ENCODE measurements at places on chromosomes 3 and 15. TPM values are rescaled to one million over a fixed set of nuclear protein-coding genes. Genes with fewer than 3 reads are reported as not detected.

B2M gene
- 183 TPM for total RNA-seq

DNA sequence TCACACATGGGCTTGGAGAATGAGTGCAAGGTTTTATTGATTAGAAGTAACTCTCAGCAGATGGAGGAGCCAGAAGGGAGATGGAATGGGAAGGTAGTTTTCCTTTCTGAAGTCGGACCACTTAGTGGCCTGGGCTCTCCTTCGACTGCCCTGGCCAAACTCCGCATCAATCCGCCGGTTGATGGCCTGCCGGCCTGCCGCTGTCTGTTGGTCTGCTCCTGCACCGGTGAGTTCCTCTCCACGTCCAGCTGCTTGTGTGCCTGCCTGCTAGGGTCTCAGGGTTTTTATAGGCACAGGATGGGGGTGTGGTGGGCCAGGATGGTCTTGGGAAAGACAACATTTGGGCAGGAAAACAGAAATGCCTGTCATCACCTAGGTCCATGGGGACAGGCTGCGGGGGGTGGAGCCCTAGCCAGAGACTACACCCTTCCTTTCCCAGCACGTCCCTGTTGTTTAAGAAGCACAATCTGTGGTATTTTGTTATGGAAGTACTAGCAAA is 837.0 kb downstream of the PDCD6IP start:
- DNase-seq = no peak
- H3K4me1 ChIP-seq = peaks cover 8% of the 10 kb centered on the region
- no peaks in the 10 kb centered on the region for H3K36me3 ChIP-seq
- H3K27me3 ChIP-seq = no peaks in the 10 kb centered on the region

DNA sequence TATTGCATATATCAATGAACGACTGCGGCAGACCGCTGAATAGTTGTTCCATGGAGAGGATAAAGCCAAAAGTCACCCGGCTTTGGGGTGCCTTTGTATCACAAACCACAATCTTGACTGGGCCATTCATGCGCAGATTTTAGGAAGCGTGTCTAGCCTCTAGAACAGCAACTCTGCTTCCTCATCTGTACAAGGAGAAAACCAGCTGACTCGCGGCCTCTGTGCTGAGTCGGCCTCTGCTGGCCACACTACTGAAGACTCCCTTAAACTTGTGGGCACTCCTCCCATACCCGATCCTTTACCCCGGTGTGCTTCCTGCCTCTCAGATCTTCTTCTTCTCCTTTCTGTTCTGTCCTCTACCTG is 872 bp downstream of the DLEC1 start:
- no peaks in the 10 kb centered on the region for H3K36me3 ChIP-seq
- H3K27ac ChIP-seq = no peak overlapping the region
- peak overlapping the region; percentile 58 for H3K4me3 ChIP-seq
- peak; percentile 64 for DNase-seq

BCHE gene
- total RNA-seq = 0.73 TPM

GRCh38 chr15:35308802-35309201 is 223.7 kb upstream of the NANOGP8 start:
- H3K27ac ChIP-seq = no peak overlapping the region
- no peaks in the 10 kb centered on the region for H3K27me3 ChIP-seq
- no peak overlapping the region for H3K4me3 ChIP-seq
- H3K36me3 ChIP-seq = no peaks in the 10 kb centered on the region
- no peak for DNase-seq

GRCh38 chr15:94547711-94548110 is 316.4 kb downstream of the MCTP2 start:
- no peak overlapping the region for H3K27ac ChIP-seq
- H3K4me1 ChIP-seq = no peaks in the 10 kb centered on the region
- no peaks in the 10 kb centered on the region for H3K27me3 ChIP-seq
- H3K4me3 ChIP-seq = no peak overlapping the region
- H3K36me3 ChIP-seq = no peaks in the 10 kb centered on the region
